Adrenal gland (tissue), 19 donors: ENCODE measurements at places on chromosomes 3 and 15. TPM values are rescaled to one million over a fixed set of nuclear protein-coding genes. Genes with fewer than 3 reads are reported as not detected.
A peak's percentile ranks its signal among the peaks of the same experiment; 100 is the strongest.

ECE2 gene
- not detected for total RNA-seq

THSD4 gene
- 22.4 TPM for total RNA-seq

NR1I2 gene
- 0.55 TPM for total RNA-seq

CLDN18 gene
- not detected for total RNA-seq

RBMS3 gene
- total RNA-seq: 37.9 TPM

DNA sequence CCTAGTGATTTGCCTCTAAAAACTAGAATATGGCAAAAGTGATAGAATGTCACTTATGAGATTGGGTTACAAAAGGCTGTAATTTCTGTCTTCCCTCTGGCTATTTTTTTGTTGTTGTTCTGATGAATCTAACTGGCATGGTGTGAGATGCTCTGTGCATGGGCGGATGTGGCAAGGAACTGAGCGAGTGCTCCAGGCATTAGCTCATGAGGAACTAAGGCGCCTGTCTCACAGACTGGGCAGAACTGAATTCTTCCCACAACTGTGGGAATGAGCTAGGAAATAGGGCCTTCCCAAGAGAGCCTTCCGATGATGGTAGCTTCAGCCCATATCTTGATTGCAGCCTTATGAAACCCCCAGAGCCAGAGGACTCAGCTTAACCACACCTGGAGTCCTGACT lies 222.5 kb downstream of the NR2F2 start:
- no peaks in the 10 kb centered on the region for H3K27me3 ChIP-seq
- no peak for DNase-seq

- peaks cover 49% of the 10 kb centered on the region for H3K4me1 ChIP-seq
- no peaks in the 10 kb centered on the region for H3K36me3 ChIP-seq
- DNase-seq: no peak
- H3K27me3 ChIP-seq: no peaks in the 10 kb centered on the region
These were observed 6.1 kb downstream of the AMOTL2 start for GRCh38 chr3:134367869-134368750.

DNA sequence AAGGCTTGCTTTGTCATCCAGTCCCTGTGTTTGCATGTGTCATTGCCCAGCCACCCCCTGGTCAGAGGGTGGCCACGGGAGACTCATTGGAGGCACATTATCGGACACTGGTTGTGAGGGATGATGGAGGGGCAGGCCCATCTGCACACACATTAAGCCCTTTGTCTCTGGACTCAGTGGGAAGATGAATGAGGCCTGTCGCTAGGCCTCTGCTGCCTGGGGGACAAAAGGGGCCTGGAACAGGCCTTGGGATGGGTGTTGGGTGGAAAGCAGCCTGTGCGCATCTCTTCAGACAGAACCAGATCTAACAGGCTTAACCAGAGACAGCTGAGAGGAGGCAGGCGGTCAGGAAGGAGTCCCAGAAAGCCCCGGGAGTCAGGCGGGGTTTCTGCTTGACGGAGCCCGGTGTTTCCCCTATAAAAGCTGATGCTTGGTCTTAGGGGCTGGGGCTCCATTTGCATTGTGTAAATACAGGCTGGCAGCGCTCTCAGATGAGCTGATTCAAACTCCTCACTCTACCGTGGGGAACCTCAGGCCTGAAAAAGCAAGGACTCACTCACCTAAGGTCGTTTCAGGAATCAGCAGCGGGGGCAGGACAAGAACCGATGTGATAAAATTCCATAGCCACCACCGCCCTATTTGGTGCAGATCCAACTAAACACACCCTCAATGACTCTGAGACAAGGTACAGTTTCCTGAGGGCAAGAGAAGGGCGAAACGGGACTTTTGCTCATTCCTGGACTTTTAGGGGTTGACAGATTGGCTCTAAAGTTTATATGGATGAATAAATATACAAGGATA lies 17.1 kb upstream of the SKIC8 start:
- no peaks in the 10 kb centered on the region for H3K4me1 ChIP-seq
- H3K36me3 ChIP-seq: no peaks in the 10 kb centered on the region
- no peak overlapping the region for H3K4me3 ChIP-seq
- no peak for DNase-seq
- no peak overlapping the region for H3K27ac ChIP-seq

GRCh38 chr3:147654827-147655226 lies 245.7 kb downstream of the ZIC1 start:
- H3K4me1 ChIP-seq: no peaks in the 10 kb centered on the region
- no peak overlapping the region for H3K4me3 ChIP-seq
- no peaks in the 10 kb centered on the region for H3K27me3 ChIP-seq
- H3K27ac ChIP-seq: no peak overlapping the region

- H3K4me3 ChIP-seq: no peak overlapping the region
- H3K27ac ChIP-seq: no peak overlapping the region
- H3K27me3 ChIP-seq: no peaks in the 10 kb centered on the region
- DNase-seq: no peak
- H3K4me1 ChIP-seq: peaks cover 37% of the 10 kb centered on the region
These were observed 31.3 kb downstream of the RPN1 start for GRCh38 chr3:128619146-128619890.

GRCh38 chr3:51869304-51869703 lies 6.1 kb downstream of the IQCF5 start:
- H3K4me1 ChIP-seq: no peaks in the 10 kb centered on the region
- H3K36me3 ChIP-seq: no peaks in the 10 kb centered on the region
- DNase-seq: no peak

GRCh38 chr15:69610858-69611257 lies 158.2 kb downstream of the RPLP1 start:
- H3K27ac ChIP-seq: no peak overlapping the region
- no peaks in the 10 kb centered on the region for H3K4me1 ChIP-seq
- H3K27me3 ChIP-seq: peaks cover 4% of the 10 kb centered on the region
- H3K4me3 ChIP-seq: no peak overlapping the region
- no peak for DNase-seq

GRCh38 chr3:4833471-4833870 lies 145.8 kb upstream of the BHLHE40 start:
- no peaks in the 10 kb centered on the region for H3K36me3 ChIP-seq
- no peak for DNase-seq
- H3K27ac ChIP-seq: no peak overlapping the region
- peaks cover 12% of the 10 kb centered on the region for H3K4me1 ChIP-seq
- no peak overlapping the region for H3K4me3 ChIP-seq

DNA sequence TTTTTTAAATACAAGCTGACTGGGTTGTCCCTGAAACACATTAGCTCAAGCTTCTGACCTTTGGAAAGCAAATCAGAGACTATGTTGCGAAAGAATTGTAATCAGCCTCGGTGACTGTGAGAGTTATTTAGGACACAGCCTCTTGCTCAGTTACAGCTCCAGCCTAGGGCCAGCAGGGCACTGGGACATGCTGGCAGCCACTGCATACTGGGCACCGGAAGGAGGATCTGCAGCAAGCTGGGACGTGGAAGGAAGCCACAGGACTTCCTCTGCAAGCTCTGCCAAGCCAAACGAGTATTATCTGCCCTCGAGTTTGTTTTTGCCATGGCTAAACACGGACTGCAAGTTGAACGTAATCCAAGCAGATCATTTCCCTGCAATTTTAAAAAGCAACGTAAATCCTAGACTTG lies 24.4 kb upstream of the COPG1 start:
- H3K4me3 ChIP-seq: no peak overlapping the region
- DNase-seq: peak; percentile 97
- peak overlapping the region; percentile 94 for H3K27ac ChIP-seq
- H3K4me1 ChIP-seq: peaks cover 63% of the 10 kb centered on the region
- no peaks in the 10 kb centered on the region for H3K36me3 ChIP-seq

GRCh38 chr3:170128977-170129431 lies 52.5 kb downstream of the PHC3 start:
- no peaks in the 10 kb centered on the region for H3K36me3 ChIP-seq
- no peaks in the 10 kb centered on the region for H3K4me1 ChIP-seq
- H3K4me3 ChIP-seq: no peak overlapping the region
